ENCODE measurements at places on chromosomes 6 and 20. TPM values are rescaled to one million over a fixed set of nuclear protein-coding genes. Genes with fewer than 3 reads are reported as not detected.

The IYD gene
- not detected for total RNA-seq

The TNFRSF6B gene
- total RNA-seq: not detected

GRCh38 chr20:54510541-54511129 lies 35.2 kb downstream of the DOK5 start:
- no peak for DNase-seq

DNA sequence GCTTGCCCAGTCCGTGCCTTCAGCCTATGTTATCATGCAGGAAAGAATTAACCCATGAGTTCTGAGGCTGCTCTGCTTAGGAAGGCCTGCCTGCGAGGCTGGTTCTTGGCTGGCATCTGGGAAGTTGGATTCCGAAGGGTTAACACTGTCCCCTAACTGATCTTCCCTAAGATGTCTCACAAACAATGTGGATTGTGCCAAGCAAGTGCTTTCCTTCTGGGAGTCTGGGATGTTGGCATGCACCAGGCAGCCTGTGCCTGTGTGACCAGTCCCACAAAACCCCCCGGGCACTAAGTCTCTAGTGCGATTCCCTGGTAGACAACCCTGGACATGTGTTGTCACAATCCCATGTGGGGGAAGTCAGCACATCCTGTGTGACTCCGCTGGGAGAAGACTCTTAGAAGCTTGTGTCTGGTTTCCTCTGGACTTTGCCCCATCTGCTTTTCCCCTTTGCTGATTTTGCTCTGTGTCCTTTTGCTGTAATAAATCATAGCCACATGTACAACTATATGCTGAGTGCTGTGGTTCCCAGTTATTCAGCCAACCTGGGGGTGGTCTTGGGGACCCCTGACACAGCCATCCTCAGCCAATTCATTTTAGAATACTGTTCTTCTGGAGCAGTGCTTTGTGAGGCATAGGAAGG lies 83.8 kb downstream of the SLC22A23 start:
- DNase-seq: no peak

DNA sequence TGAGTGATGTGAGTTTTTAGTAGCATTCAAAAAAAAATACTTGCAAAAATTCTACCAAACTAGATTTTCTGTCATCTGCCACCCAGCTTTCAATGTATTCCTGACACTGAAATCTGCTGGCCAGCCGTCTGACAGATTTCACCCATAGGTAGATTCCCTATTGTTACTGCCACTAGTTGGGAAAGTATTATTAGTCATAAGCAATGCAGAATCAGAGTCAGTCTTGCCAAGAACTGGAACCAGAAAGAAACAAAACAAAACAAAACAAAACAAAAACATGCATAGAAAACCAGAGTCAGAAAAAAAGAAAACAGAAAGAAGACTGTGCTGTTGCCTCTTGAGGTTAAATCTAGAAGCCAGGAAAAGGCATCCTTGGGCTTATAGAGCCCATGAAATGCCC lies 293.1 kb upstream of the KCNQ5 start:
- no peak for DNase-seq

- no peak for DNase-seq
Observed at GRCh38 chr6:13989496-13990144, 64.9 kb downstream of the RNF182 start.

The FAM83C gene
- total RNA-seq: not detected

- no peak for DNase-seq
Observed at GRCh38 chr20:3316136-3316535, 77.1 kb upstream of the SLC4A11 start.

DNA sequence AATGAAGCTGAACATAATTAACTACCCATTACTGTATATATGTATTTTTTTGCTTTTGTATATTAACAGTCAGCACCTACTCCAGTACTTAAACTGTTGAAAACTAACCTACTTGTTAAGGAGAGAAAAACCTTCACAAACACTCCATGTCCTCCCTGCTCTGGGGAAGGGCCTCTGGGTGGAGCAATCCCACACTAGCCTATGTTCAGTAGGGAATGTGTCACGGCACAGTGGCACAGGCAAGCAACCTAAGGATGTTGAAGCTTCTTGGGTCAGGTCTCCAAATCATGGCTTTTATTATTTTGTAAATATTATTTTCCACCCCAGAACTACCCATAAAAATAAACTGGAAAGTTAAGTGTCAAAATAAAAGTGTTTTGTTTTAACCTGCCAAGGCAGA lies 5.3 kb downstream of the MAN1A1 start:
- no peak for DNase-seq

GRCh38 chr6:97850458-97851212 lies 567.6 kb upstream of the MMS22L start:
- DNase-seq: no peak

The ABCF1 gene
- total RNA-seq: 97.4 TPM

Measured in T-helper 17 cell (primary cell).